ENCODE measurements at places on chromosomes 7 and 10. TPM values are rescaled to one million over a fixed set of nuclear protein-coding genes. Genes with fewer than 3 reads are reported as not detected.

DNA sequence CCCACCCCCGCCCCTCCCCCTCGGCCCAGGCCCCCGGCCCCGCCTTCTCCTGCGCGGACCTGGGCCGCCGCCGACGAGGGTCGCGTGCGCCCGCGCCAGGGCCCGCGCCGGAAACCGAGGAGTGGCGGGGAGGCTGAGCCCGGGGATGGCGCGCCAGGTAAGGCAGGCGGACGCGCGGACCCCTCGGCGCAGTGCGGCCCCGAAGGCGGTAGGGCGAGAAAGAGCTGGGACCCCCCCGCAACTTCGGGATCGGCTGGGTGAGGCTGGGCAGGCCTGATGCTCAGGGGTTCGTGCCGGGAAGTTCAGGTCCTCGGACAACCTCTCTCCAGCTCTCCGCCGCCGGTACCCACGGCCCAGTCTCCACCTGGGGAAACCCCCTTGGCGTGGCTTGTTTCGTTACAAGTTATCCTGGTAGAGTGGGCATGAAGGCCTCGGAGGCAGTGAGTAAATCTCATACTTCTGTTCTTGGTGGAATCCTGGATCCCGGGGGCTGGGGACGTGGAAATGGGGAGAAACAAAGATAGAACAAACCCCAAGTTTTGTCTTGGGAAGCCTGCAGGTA lies 58.4 kb downstream of the ZNF467 start:
- ATAC-seq = peak; percentile 2

DNA sequence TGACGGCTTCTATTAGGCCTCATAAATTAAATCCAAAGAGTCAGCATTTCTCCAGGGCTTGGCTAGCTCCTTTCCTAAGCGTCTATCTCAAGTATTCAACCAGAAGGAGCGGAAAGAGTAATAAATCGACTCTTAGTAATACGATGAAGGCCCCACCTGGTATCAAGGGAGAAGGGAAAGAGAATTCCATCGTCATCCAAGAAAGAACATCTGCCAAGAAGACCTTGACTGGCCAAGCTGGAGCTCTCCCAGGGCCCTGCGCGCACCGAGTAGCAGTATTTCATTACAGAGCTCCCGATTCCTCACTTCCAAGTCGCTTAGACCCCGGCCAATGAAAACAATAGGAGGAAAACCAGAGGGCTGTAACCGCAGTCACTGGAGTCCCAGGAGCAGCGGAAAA lies 178.0 kb upstream of the FRMD4A start:
- ATAC-seq = no peak

DNA sequence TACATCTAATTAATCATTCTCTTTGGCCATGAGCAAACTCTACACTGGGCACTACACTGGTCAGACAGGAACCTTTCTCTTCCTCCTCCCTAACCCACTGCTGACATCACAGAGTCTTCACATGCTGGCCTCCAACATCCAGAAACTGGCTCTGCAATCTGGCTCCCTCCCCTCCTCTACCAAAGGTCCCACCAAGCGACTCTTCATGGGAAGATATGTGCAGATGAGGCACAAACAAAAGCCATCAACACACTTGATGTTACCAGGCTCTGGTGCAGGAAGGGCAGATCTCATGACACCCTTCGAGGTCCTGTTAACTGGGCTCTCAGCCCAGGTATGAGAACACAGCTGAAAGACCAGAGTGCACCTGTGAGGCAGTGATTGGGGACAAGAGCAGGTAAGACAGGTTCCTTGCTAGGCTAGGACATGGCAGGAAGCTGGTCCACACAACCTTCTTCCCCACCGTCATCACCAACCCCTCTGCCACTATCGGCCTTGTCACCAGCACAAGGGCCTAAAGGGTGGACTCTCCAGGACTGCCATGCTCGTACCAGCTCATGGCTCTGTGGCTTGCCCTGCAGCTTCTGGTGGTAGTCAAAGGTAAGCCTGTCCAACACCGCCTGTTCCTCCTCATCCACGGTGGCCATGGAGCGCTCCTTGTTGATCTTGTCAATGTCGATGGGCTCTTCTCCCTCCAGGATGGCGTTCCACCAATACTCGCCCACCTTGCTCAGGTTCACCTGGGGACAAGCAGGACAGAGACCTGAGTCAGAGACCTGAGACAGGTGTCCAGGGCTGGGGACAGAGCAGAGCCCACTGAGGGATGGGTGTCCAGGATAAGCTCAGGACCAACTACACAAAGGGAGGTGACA lies 66.6 kb upstream of the CAMK2B start:
- ATAC-seq = no peak

DNA sequence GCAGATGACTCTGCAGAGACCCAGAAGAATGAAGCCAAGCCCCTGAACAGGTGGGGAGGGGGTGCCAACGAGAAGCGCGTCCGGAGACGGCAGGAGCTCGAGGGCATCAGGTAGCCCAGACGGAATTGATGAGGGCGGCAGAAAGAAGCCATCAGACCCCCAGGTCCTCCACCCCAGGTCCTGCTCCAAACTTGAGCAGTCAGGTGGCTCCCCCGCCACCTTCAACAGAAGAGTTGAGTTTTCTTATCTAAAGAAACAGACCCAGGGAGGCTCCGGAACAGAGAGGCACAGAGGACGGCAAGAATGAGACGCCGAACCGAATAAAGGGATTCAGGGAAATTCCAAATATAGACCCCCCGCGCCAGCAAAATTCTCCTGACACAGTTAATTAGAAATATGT lies 22.2 kb downstream of the RGS10 start:
- no peak for ATAC-seq

- no peak for ATAC-seq
These were observed 266.4 kb upstream of the LRGUK start for GRCh38 chr7:133860628-133861335.

GRCh38 chr10:108684431-108684830 lies 1238.9 kb downstream of the XPNPEP1 start:
- no peak for ATAC-seq

DNA sequence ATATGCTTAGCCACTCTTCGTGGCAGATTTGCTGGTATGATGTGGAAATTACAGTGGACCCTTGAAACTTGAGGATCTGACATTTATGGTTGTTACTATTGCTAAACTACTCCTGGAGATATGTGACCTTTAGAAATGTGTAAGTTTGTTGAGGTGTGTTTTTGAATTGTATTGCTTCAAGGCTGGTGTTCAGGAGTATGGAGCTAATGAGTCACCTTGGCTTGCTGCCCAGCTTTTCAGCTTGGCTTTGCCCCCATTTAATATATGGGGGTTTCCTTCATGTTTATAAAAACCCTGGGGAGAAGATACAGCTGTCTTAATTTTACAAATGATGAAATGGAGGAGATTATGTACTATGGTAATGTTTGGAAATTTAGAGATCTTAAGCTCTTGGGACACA lies 11.6 kb downstream of the HBP1 start:
- ATAC-seq = no peak

SPDYE8 gene
- not detected for total RNA-seq

GRCh38 chr10:71696628-71697326 lies 22.8 kb downstream of the C10orf105 start:
- ATAC-seq = peak; percentile 66

- no peak for ATAC-seq
These were observed 6.2 kb upstream of the CFAP58 start for GRCh38 chr10:104347295-104348045.

DNA sequence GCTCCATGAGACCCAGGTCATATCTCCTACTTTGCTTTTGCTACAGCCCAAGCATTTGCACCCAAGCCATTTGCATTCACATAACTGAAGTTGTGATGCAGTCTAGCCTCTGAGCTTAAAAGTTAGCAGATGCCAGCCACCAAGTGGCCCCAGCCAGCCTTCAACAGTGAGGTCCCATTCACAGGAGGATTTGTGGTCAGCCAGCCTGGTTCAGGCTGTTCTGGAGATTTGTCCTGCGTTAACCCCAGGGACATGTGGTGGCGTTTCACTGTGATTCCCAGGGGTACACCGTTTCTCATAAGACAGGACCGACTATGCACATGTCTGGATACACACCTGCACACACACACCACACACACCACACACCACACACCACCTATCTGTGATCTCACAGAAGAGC lies 51.2 kb downstream of the GPR26 start:
- no peak for ATAC-seq

EPO gene
- total RNA-seq = not detected

- ATAC-seq = no peak
These were observed 145.3 kb downstream of the SEMA3A start for GRCh38 chr7:84049071-84049836.
